ENCODE measurements at places on chromosomes 3 and 15. TPM values are rescaled to one million over a fixed set of nuclear protein-coding genes. Genes with fewer than 3 reads are reported as not detected.

DNA sequence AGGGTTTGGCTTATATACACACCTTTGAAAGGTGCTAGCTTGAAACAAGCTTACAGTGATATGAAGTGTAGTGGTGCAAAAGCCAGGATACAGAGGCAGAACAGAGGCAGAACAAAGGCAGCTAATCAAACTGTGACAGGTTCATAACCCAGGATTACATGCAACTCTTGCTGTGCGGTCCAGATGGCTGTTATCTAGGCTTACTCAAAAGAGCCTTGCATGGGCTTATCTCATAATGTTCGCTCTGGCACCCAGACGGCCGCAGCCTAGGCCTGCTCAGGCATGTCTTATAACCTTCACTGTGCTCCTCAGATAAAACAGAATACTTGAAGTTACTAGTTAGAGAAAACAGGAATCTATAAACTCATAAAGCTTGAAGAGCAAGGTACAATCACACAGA, 22.8 kb upstream of the NOX5 start:
- no peak overlapping the region for H3K27ac ChIP-seq
- H3K4me1 ChIP-seq: no peaks in the 10 kb centered on the region

Gene DUOX2
- total RNA-seq: 0.71 TPM

GRCh38 chr3:97417-98258, 98.9 kb upstream of the CHL1 start:
- H3K4me1 ChIP-seq: no peaks in the 10 kb centered on the region
- no peaks in the 10 kb centered on the region for H3K36me3 ChIP-seq
- no peak overlapping the region for H3K4me3 ChIP-seq
- no peak overlapping the region for H3K27ac ChIP-seq
- no peak for DNase-seq
- H3K27me3 ChIP-seq: no peaks in the 10 kb centered on the region

Gene GASK1A
- 32.7 TPM for total RNA-seq

DNA sequence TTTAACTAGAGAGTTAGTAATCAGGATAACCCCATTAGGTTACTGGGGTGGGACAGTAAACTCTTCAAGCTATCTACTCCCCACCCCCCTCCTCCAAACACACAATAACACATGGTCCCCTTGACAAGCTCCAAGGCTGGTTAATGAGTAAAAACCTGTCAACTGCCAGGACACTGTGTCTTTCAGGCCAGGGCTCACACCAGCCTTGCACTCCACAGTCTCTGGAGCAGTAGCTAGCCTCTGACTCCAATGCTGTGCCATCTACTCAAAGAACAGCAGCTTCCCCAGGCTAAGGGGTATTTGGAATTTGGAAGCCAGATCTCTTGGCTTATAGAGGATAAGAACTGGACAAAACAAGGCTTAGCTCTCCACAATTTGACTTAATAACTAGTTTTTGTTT, 115.8 kb downstream of the LRIG1 start:
- H3K36me3 ChIP-seq: peaks cover 74% of the 10 kb centered on the region
- H3K27me3 ChIP-seq: no peaks in the 10 kb centered on the region
- DNase-seq: no peak
- H3K27ac ChIP-seq: peak overlapping the region; percentile 76
- no peak overlapping the region for H3K4me3 ChIP-seq

Gene PSMD2
- 228 TPM for total RNA-seq

Gene MAPKAPK3
- total RNA-seq: 19.0 TPM

DNA sequence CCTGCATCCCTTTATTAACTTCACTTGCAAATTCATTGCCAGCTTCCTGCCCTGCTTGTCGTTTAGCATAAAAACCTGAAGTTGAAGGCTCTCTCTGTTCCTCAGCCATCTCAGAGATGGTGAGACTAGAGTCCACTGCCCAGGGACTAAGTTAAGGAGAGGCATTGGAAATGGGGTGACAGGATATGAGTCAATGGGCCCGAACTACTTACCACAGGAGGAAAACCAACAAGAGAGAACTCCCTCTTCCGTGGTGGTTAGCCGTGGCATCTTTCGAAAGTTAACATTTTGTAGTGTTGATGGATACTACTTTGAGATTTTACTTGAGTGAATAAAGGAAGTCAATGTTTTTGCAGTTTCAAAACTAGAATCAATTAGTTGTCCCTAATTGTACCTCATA, 65.3 kb downstream of the LRTM1 start:
- H3K27ac ChIP-seq: no peak overlapping the region
- no peak overlapping the region for H3K4me3 ChIP-seq
- no peak for DNase-seq
- H3K27me3 ChIP-seq: no peaks in the 10 kb centered on the region
- H3K4me1 ChIP-seq: peaks cover 3% of the 10 kb centered on the region

GRCh38 chr15:48834756-48835155, 23.9 kb upstream of the CEP152 start:
- H3K27ac ChIP-seq: no peak overlapping the region
- no peak for DNase-seq

Gene MRAS
- 29.3 TPM for total RNA-seq

DNA sequence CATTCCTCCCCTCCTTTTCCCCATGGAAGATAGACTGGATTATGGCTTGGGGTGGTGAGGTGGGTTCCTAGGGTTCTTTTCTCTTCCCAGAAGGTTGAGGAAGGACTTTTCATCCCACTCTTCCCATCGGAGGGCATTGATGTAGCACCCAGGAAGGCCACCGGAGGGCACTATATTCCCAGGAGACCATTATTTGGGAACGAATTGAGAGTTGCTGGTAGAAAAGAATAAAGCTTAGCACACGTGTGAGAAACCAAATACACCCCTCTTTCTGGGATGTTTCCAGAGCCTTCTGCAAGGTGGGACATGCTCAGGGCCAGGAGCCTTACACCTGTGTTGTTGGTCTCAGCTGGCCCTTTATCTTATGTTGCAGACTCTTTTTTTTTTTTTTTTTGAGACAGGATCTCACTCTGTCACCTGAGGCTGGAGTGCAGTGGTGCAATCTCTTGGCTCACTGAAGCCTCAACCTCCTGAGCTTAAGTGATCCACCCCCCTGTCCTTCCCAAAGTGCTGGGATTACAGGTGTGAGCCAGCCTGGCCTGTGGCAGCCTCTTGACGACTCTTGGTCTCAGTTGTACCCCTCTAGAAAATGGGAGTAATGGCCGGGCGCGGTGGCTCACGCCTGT, 6.3 kb upstream of the CDC25A start:
- no peak for DNase-seq
- no peak overlapping the region for H3K27ac ChIP-seq
- no peaks in the 10 kb centered on the region for H3K27me3 ChIP-seq

DNA sequence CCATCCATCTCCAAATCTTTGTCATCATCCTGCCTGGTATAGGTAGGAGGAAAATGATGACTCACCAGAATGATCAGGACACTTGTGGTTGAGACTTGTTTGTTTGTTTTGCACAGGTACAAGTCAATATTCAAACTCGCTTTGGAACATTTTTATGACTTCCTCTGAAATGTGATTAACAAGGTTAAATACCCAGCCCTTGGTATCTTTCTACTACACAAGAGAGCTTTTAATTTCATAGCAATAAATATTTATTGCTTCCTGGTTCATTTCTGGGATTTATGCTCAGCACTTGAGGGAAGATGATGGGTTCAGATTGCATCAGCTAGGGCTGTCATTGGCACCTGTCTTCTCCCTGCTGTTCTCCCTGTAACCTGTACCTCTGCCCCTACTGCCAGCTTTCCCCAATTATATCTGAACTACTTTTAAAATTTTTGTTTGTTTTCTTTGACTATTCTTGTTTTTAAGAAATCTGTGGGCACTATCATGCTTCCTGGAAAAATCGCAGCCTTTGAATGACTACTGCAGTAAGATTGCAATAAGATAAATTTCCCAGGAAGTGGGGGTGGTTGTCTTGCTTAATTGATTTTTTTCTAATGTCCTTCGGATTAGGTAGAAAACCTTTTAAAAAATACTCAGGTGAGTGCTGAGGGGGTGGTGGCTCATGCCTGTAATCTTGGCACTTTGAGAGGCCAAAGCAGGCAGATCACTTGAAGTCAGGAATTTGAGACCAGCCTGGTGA, 24.3 kb upstream of the GCNT3 start:
- no peaks in the 10 kb centered on the region for H3K27me3 ChIP-seq
- no peaks in the 10 kb centered on the region for H3K4me1 ChIP-seq
- DNase-seq: no peak
- H3K36me3 ChIP-seq: no peaks in the 10 kb centered on the region
- H3K4me3 ChIP-seq: no peak overlapping the region
- no peak overlapping the region for H3K27ac ChIP-seq

- no peak overlapping the region for H3K27ac ChIP-seq
- no peak overlapping the region for H3K4me3 ChIP-seq
- H3K36me3 ChIP-seq: no peaks in the 10 kb centered on the region
- no peak for DNase-seq
Measured at GRCh38 chr3:51719410-51720025, 12.7 kb downstream of the GRM2 start.

GRCh38 chr3:142787719-142788118, 63.9 kb downstream of the TRPC1 start:
- H3K27ac ChIP-seq: no peak overlapping the region
- no peak for DNase-seq
- peaks cover 16% of the 10 kb centered on the region for H3K36me3 ChIP-seq
- H3K27me3 ChIP-seq: no peaks in the 10 kb centered on the region
- H3K4me1 ChIP-seq: no peaks in the 10 kb centered on the region

- DNase-seq: no peak
- no peaks in the 10 kb centered on the region for H3K27me3 ChIP-seq
- H3K4me3 ChIP-seq: no peak overlapping the region
- no peaks in the 10 kb centered on the region for H3K4me1 ChIP-seq
- no peak overlapping the region for H3K27ac ChIP-seq
Measured at GRCh38 chr3:187966096-187966495, 187.9 kb upstream of the LPP start.

Gene H1-8
- not detected for total RNA-seq

DNA sequence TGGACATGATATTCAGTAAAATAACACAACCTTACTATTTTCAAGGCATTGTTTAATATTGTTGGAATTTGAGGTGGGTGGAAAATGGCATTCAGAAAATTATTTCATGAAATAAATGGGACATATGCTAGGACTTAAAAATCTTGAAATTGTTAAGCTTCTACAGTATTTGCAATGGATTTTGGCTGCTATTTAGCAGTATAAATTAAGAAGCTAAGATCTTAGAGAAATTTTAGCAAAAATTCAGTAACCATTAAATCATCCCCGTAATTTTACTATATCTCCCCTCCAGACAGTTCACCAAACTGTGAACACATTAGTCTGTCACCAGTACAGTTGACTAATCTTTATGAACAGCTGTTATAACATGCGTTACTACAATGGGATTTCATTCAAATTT, 8.2 kb downstream of the DIPK2A start:
- H3K4me3 ChIP-seq: no peak overlapping the region
- no peak overlapping the region for H3K27ac ChIP-seq
- no peaks in the 10 kb centered on the region for H3K27me3 ChIP-seq
- H3K4me1 ChIP-seq: peaks cover 28% of the 10 kb centered on the region
- H3K36me3 ChIP-seq: no peaks in the 10 kb centered on the region

Gene SHF
- 22.5 TPM for total RNA-seq

- peak overlapping the region; percentile 65 for H3K4me3 ChIP-seq
- H3K27ac ChIP-seq: peak overlapping the region; percentile 83
- DNase-seq: peak; percentile 59
- H3K27me3 ChIP-seq: no peaks in the 10 kb centered on the region
- H3K4me1 ChIP-seq: peaks cover 48% of the 10 kb centered on the region
- no peaks in the 10 kb centered on the region for H3K36me3 ChIP-seq
Measured at GRCh38 chr15:25858952-25859760, 4.0 kb downstream of the ATP10A start.

Data from sigmoid colon (tissue), 7 donors.